ENCODE measurements at places on chromosomes 1 and 21. TPM values are rescaled to one million over a fixed set of nuclear protein-coding genes. Genes with fewer than 3 reads are reported as not detected.

The GBP1 gene
- 52.4 TPM for total RNA-seq

The ANKRD35 gene
- 0.56 TPM for total RNA-seq

- DNase-seq: no peak
These were observed 317.0 kb downstream of the BARHL2 start for GRCh38 chr1:90400131-90400530.

DNA sequence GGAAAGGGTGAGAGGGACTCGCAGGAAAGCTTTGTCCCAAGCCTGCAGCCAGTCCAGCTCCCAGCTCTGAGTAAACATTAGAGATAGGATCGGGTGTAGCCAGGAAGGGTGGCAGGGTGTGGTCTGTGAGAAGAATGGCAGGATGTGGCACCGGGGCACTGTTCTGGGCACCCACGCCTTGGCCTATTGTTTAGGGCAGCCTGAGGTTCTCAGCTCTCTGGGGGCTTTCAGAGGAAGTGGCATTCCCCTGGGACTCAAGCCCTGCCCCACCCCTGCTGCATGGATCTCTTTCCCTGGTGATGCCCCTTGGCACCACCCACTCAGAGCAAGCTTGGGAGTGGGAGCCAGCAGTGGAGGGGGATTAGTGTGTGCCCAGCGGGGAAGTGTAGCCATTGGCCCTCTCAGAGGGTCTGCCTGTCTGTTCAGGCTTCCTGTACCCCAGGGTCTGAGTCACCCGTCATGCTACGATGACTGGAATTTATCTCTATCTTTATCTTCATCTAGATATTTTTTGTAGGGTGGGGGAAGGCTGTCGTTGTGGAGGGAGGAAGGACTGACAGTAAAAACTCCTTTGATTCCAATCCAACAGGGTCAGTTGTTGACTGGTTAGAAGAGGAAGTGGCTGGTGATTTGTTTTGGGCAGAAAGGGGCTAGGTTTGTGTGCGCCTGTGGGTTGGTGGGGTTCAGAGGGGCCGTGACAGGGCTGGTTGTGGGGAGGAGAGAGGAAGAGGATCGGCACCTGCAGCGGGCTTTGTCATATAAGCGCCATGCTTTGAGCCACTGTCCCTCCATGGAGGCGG lies 31.6 kb downstream of the SOX13 start:
- DNase-seq: no peak

- peak; percentile 80 for DNase-seq
These were observed at the start of gene NAXE for GRCh38 chr1:156591432-156592157. Gene NAXE, plus strand, starts transcription at chr1:156591776. Its CDS starts 29 bp downstream, at chr1:156591805.

GRCh38 chr1:168320800-168321450 lies 40.2 kb downstream of the TBX19 start:
- DNase-seq: no peak

- DNase-seq: no peak
These were observed 2.1 kb downstream of the TTC22 start for GRCh38 chr1:54798769-54799641.

GRCh38 chr1:203663294-203663693 lies 36.7 kb downstream of the ATP2B4 start:
- no peak for DNase-seq

DNA sequence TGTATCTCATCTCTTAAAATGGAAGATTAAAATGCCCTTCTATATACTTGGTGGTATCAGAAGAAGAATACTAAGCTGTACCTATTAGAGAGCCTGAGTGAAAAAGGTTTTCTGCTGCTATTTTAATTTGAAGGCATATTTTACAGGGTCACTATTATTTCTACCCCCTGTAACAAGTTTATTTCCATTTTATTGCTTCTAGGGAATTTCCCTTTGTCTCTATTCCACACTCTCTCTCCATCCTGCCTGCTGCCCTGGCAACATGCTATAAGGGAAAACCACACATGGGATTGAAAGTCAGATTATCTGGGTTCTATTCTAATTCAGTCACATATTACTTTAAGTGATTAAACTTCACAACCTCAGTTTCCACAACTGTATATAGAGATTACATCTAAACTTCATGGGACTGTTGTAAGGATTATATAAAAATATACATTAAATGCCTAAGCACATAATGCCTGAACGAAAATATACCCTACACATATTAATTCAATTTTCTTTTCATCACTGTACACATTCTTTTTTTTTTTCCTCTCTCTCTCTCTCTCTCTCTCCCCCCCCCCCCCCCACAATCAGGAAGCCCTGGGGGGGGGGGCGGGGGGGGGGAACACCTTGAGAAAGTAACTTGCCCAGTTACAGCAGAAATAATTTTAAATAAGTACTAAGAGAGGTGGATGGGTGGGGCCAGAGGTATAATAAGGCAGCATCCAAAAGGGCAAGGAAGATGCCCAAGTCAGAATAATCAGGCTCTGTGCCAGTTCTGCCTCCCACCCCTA lies 51.5 kb downstream of the LUZP1 start:
- DNase-seq: no peak

GRCh38 chr1:178682886-178683285 lies 42.2 kb upstream of the RALGPS2 start:
- no peak for DNase-seq

- DNase-seq: peak; percentile 86
These were observed 15.2 kb upstream of the ZNF692 start for GRCh38 chr1:248873993-248874533.

The NECTIN4 gene
- total RNA-seq: 193 TPM

GRCh38 chr1:7811476-7811875 lies 27.4 kb downstream of the PER3 start:
- no peak for DNase-seq

The SYT14 gene
- 5.7 TPM for total RNA-seq

GRCh38 chr1:183553331-183553730 lies 36.9 kb downstream of the NCF2 start:
- no peak for DNase-seq

Data from type B pancreatic cell (in vitro differentiated cells).